Heart left ventricle (tissue), 16 donors: ENCODE measurements at places on chromosomes 12 and 14. TPM values are rescaled to one million over a fixed set of nuclear protein-coding genes. Genes with fewer than 3 reads are reported as not detected.

DNA sequence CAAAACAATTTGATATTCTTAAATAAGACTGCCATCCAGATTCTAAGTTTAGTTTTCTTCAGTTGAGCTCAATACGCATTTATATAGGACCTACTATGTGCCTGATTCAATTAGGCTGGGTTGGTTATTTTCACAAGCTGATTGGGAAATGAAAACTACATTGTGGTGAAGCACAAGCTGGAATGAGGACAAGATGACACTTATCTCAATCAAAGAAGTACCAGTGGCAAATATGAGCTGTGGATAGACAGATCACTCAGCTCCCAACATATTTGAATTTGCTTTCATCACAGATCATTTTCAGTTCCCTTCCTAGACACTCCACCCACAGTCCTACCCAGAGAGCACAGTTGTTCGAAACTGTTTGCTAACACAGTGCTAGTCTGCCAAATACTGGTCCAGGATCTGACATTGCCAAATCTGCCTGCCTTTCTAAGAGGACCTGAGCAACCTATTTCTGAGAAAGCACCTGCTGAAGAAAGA lies 74.7 kb downstream of the LLPH start:
- no peak for DNase-seq

- no peak for DNase-seq
These were observed 73.8 kb upstream of the DACT1 start for GRCh38 chr14:58563978-58564377.

- no peak for DNase-seq
These were observed 39.4 kb upstream of the BICDL1 start for GRCh38 chr12:119949594-119949993.

- DNase-seq = no peak
These were observed 669 bp upstream of the SLC25A21 start for GRCh38 chr14:37172936-37173614.

CCDC184 gene
- total RNA-seq = 0.29 TPM
